Cerebellar nuclear complex (tissue), 1 donor: ENCODE measurements at places on chromosomes 16 and 17.

- no peak for DNase-seq
These were observed 50.9 kb downstream of the HELZ start for GRCh38 chr17:67194134-67194533.

- DNase-seq, result no peak
These were observed 89.0 kb upstream of the TOB1 start for GRCh38 chr17:50955160-50955559.

DNA sequence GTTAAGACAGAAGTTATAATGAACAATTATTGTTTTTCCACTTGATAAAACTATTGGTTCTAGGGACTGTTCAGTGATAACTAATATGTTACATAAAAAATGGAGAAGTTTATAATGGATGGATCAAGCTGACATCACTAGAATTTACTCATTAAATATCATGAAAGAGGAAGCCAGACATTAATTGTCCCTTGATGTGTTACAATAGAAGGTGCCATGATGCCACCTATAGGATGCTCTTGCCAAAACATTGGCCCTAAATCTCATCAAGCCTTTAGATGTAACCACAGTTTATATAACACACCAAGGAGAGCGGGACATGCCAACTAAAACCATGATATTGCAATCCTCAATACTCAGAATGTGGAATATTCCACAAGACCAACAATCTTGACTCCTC, 147.9 kb upstream of the MON1B start:
- DNase-seq, result no peak

DNA sequence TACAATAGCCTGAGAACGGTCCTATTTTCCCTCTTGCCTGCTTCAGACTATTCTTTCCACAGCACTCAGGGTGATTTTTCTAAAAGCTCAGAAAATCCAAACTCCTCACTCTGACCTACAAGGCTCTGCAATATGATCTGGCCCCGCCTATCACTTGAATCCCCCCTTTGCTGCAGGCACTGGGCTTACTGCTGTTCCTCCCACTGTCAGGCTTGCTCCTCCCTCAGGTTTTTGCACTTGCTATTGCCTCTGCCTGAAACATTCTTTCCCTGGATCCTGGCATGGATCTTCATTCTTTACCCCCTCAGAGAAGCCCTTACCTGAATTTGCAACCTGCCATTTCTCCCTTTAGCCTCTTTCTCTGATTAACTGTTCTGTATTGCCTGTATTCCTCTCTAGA, 52.3 kb downstream of the RPGRIP1L start:
- DNase-seq, result no peak

DNA sequence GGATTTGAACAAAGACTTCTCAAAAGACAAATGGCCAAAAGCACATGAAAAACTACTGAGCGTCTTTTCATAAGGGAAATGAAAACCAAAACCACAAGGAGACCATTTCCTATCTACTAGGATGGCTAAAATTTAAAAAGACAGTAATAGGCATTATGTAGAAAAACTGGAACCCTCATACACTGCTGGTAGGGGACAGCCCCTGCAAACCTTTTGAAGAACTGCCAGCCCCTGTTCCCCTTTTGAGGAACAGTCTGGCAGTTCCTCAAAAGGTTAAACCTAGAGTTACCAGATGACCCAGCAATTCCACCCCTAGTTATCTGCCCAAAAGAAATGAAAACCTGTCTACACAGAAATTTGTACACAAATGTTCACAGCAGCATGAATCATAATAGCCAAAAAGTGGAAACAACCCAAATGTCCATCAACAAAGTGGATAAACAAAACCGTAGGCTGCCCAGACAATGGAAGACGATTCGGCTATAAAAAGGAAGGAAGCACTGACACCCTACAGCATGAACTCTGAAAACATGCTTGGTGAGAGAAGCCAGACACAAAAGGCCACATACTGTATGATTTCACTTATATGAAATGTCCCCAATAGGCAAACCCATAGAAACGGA, 22.9 kb downstream of the CDIP1 start:
- no peak for DNase-seq

- no peak for DNase-seq
These were observed 7.6 kb downstream of the ABCA6 start for GRCh38 chr17:69134112-69134511.

DNA sequence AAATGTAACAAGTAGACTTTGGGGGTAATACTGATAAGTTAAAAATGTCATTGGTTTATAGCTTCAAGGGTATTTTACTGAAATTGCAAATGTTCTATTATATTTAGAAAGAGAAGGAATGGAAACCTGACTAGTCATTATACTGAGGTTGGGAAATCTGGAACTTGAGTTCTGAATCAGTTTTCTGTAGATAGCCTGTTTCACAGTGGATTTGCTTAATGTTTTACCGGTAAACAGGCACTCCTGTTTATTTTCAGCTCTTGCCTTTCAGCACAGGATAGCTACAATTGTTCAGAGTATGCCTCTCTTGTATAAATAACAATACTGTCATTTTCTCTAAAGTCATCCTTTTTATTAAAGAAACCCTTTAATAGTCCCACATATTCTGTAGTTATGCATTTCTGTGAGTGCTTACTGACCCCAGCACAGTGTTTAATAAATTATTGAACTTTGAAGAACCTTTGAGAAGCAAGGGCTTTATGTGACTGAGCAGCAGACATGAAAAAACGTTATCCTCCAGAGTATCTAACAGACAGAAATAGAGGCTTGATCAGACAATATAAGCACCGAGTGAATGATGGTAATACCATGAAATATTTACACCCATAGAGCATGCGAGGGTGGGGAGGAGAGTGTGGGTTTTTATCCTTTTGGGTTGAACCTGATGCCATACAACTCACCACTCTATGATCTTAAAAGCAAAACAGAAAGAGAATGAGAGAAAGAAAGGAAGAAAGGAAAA, 58.2 kb downstream of the FTO start:
- DNase-seq, result no peak
